ENCODE measurements at places on chromosomes 12 and 14.

- DNase-seq, result peak; percentile 96
Measured at GRCh38 chr12:104276273-104277131, 27.0 kb upstream of the EID3 start.

DNA sequence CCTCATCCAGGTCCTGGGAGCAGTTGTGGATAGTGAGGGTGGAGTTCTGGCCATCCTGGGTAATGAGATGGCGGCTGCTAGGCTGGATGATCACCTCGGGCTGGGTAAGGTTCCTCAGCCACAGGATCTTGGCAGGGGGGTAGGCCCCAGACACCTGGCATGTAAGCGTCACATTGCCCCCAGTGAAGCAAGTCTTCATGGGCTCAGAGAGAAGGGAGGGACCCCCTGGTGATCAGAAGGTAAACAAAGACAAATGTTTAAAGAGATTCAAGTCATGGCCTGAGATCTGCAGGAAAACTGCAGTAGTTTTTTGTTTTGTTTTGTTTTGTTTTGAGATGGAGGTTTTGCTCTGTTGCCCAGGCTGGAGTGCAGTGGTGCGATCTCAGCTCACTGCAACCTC is 12.8 kb upstream of the WSB2 start:
- peak; percentile 18 for DNase-seq

DNA sequence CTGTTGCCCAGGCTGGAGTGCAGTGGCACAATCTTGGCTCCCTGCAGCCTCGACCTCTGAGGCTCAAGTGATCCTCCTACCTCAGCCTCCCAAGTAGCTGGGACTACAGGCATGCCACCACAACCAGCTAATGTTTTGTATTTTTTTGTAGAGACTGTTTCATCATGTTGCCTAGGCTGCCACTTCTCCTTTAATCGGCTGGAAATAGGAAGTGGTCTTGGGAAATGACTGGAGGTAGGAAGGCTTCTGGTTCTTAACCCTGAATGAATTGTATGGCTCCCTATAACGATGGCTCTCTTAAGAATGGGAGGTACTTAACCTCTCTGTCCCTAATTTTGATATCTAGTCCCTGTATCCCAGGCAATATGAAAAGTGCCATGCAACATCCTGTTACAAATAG is 113.9 kb upstream of the USP15 start:
- DNase-seq, result no peak

GRCh38 chr12:108779998-108780688 is 48.8 kb upstream of the CORO1C start:
- DNase-seq, result peak; percentile 19

GRCh38 chr14:57939084-57939483 is 73.2 kb upstream of the SLC35F4 start:
- DNase-seq, result no peak

All from NCI-H69 (cell line).